Jurkat, Clone E6-1 (cell line): ENCODE measurements at places on chromosomes 6 and 20.

DNA sequence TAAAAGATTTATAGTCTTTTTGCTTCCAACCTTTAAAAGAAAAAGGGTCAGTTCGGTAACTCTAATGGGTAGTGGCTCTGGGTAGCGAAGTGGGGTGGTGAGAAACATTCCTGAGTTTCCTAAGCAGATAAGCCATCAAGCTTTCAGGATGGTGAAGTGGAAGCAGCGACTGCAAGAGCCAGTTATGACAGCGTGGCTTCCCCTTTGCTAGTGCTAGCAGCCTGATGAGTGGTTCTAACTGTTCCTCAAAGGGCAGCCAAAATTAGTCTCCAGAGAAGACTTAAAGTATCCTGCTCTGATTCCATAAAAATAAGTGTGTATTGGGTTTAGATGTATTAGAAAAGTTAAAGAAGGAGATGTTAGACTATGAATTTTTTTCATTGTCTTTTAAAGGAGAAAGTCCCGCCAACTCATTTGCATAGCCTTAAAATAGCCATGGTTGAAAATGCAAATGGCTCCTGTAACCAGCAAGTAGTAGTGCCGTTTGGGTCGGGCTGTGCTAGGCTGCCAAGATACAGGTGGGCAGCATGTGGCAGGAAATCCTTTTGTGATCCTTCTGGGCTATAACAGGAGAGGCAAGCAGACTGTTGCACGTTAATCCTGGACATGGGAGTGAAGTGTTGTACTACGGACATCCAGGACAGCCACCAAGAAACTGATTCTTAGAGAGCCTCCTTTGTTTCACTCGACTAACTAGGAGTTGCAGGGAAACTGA, 18.0 kb downstream of the ELOVL2 start:
- no peak for DNase-seq

- DNase-seq = no peak
These were observed 11.4 kb downstream of the FOXS1 start for GRCh38 chr20:31833931-31834521.

DNA sequence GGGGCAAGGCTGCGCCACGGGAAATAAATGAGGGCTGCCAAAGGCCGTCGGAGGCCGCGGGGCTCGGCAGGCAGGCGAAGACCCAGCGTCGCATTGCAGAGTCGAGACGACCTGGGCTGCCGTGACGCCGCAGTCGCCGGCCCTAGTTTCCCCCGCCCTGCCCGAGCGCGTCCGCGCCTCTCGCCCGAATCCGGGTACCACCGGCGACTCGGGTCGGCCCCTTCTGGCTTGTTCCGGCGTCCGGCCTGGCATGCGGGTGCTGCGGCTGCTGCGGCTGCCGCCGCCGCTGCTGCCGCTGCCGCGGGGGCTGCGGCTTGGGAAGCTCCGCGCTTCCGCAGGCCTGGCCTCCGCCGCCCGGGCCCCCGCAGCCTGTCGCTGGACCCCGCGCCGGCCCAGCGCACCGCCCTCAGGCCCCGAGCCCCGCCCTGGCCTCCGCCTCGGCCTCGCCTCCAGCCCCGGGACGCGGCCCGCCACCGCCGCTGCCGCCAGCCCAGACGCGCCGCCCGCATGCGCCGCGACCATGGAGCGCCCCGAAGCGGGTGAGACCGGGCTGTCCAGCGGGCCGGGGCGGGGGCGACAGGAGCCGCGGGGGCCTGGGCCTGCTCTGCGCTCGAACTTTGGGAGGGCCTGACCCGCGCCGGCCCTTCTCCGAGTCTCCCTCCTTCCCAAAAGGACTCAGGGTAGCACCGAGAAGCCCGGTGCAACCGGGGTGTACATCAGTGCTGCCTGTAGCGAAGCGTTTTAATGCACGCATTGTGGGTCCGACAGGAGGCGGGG, at the start of gene AKAP7:
TSS of gene AKAP7 (plus strand) at position 224 of the 777 bp plus-strand sequence. CDS start at position 521, 297 bp downstream.
- DNase-seq = no peak

DNA sequence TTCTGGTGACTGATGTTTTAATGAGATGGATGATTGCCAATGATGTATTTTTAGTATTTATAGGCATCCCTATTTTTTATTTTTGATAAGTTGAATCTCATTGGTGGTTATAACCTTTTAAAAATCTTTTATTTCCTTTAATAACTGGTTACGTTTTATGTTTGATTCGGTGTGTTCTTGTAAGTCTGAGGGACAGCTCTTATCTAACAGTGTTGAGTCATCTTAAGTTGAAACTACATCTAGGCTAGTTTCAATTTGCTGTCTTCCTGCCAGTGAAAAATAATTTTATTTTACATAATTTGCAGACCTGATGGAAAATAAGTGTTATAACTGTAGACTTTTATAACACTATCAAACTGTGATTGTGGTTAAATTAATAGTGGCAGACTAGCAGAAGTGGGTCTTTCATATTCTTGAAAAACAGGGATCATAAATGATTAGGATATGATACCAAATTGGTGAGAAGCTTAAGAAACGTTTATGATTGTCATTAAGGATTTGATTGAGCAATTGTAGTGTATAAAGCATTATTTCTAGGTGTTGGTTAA, 4.6 kb downstream of the AFDN start:
- no peak for DNase-seq

GRCh38 chr20:17712201-17712600, 12.4 kb downstream of the BANF2 start:
- no peak for DNase-seq

- no peak for DNase-seq
These were observed 12.5 kb upstream of the RALGAPB start for GRCh38 chr20:38460040-38460623.

DNA sequence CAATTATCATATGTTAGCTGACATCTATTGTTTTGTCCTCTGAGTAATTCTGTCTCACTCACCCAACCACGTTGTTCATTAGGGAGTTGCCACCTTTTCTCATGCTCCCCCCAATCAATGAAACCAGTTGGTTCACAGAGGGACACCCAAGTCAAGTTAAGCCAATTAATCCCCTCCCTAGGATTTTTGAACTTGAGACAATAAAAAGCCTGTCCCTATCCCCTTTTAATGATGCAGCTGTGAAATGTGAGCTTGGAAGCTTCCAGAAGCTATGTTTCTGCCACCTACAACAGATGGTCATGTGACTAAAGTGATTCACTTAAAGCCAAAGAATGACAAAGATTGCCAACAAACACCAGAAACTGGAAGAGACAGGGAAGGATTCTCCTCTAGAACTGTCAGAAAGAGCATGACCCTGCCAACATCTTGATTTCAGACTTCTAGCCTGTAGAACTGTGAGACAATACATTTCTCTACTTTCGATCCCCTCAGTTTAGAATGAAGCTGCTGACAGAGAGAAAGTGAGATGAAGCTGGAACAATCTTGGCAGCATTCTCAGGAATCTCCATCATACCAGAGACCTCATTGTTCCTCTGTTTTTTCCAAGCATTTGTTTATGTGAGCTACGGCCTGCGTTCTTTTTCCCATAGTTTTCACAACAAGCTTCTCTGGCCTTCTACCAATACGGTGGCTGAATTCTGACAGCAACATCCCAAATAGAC, 57.8 kb upstream of the TPD52L1 start:
- DNase-seq = no peak

- DNase-seq = peak; percentile 75
These were observed 36.5 kb upstream of the MLN start for GRCh38 chr6:33840048-33840926.

DNA sequence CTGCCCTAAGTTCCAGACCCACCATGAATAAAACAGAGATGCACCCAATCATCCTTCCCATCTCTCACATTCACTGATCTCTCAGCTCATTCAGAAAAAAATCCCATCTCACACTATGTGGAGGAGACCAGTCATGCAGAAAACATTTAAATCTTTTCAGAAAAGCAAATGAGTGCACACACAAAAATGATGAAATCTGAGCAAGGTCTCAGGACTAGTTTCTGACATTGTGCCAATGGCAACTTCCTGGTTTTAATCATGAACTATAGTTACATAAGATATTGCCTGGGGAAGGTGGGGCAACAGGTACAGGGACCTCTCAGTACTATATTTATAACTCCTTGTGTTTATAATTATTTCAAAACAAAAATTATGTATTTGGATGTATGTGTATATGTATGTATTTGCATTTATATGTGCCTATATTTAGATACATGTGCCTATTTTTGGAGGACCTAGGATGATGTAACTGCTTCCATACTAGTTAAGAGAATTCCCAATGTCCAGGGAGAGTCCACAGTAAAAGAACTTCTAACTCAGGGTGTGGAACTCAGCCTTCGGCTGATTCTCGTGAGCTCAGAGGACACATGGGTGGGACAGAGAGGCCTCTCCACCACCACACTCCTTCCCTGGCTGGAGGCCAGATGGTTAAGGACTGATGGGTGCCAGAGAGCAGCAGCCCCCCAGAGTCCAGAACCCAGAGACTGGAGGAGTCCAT, 71.7 kb upstream of the MAP3K4 start:
- DNase-seq = no peak

DNA sequence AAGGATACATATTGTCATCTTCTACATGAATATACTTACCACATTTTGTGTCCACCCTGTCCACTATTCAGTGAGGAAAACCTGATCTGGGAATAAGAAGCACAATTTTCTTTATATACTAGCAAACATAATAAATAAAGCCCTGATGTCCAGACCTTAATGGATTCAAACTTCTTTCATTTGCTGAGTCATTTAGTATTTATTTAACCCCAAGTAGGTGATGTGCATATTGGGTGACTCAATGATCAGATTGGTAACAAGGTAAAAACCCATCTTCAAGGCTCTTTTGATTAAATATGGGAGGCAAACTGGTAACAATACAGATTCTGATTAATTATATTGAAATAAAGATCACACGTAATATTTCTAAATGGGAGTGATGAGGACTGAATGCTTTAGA, 1159.8 kb upstream of the EYS start:
- DNase-seq = no peak

DNA sequence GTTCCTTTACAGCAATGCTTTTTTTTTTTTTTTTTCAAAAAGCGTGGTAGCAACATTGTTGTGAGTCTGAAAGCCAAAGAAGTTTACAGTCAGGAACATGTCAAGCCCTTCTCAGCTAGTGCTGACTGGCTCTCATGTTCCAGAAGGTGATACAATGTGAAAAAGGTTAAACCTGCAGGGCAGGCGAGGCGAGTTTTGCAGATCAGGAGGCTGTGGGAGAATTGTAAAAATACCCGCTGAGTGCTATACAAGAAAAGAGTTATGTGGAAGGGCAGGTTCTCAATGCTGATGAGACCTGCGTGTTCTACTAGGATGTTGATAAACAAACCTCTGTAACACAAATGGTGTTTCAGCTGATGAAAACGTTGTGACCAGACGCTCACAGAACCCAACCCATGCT, 30.9 kb upstream of the RPP40 start:
- no peak for DNase-seq

- DNase-seq = no peak
These were observed 75.1 kb downstream of the PPP1R3G start for GRCh38 chr6:5160206-5160605.

- no peak for DNase-seq
These were observed 13.0 kb downstream of the GFOD1 start for GRCh38 chr6:13474360-13474759.

DNA sequence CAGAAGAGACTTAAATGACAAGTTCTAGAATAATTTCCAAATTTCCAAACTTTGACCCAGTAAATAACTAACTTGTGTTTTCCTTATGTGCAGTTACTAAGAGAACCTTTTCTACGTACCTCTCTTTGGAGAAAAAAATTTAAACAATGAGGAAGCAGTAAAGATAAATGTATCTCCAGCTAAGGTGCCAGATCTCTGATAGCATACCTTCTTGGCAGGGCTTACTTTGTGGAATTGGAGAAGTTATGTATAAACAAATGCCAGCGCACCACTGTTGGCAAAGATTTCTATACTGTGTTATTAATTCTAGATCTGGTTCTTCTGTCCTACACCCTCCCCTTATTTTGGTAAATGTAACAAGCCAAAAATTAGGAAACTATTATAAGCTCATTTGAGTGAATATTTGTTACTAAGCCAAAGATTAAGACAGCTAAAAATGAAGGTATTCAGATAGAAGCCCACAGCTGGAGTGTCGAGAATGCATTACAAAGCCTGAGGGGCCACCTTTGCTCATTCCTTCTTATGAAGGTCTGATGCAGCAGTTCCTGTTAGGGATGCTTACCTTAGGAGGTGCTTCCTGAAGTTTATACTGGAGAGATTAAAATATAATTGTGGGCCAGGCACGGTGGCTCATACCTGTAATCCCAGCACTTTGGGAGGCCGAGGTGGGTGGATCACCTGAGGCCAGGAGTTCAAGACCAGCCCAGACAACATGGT, 373.1 kb upstream of the SOX4 start:
- DNase-seq = no peak

DNA sequence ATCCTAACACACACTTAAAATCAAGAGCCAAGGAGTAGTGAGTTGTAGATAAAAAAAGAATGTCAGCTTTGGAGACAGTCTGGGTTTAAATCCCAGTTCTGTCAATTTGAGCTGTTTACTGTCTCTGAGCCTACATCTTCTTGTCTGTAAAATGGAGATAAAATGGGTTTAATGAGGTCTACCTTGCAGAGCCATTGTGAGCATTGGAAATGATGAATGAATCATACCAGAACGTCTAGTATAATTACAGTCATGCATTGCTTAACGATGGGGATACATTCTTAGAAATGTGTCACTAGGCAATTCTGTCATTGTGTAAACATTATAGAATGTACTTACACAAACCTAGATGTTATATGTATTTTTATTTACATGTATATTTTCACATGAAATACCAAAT, 17.6 kb upstream of the SGK2 start:
- DNase-seq = no peak

DNA sequence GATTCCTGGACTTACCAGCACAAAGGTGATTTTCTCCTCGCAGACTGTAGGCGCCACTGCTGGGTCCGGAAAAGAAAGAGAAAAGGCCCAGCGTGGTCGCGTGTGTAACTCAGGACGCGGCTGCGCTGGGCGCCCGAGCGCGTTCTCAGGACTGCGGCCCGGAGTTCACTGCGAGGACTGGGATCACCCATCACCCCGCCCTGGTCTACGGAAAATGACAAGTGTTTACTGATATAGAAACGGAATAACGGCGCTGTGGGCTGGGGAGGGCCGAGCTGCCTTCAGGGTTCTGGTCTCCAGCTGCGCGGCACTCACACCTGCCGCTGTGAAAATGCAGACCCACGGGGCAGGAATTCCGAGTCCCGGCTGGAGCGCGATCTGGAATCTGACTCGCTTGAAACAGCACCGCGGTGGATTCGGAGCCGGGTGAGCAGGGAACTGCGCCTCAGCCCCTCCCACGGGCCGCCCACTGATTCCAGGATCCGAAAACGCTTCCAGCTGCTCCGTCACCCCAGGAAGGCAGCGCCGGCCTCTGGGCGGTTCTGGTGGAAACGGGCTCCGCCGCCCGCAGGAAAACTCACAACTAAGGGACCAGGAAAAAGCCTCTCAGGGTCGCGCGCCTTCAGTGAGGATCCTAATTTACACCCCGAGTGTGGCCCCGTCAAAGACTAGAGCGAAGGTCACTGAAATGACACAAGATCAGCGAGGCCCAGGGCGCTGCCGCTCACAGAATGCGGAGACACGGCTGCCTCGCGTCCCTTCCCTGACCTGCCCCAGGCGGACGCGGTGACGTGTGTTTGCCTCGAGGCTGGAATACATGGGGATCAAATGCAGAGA, 34.5 kb downstream of the HLA-A start:
- DNase-seq = no peak

- no peak for DNase-seq
These were observed 47.1 kb upstream of the PMEPA1 start for GRCh38 chr20:57756921-57757320.

GRCh38 chr6:155853011-155853410, 397.4 kb upstream of the NOX3 start:
- DNase-seq = no peak
